Upper lobe of left lung (tissue), 6 donors: ENCODE measurements at places on chromosomes 3 and 15. TPM values are rescaled to one million over a fixed set of nuclear protein-coding genes. Genes with fewer than 3 reads are reported as not detected.
A peak's percentile ranks its signal among the peaks of the same experiment; 100 is the strongest.

ITIH3 gene
- total RNA-seq = 2.1 TPM

DNA sequence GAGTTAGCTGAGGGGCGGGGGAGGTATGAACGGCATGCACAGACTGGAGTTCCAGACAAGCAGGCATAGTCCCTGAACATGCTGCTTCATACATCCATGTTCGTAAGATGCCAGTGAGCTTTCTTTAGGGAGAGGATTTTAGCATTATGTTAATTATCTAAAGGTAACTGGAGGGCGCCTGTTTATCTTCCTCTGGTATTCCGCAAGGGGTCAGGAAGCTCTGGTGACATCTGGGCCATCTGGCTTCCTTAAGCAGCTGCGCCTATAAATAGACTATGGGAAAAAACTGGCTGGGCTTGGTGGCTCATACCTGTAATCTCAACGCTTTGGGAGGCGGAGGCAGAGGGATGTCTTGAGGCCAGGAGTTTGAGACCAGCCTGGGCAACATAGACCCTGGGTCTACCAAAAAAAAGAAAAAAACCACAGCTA, 1.5 kb upstream of the FBXO22 start:
- no peak for DNase-seq

STRA6 gene
- 3.5 TPM for total RNA-seq

GRCh38 chr3:13708871-13709595, 160.1 kb downstream of the FBLN2 start:
- no peak for DNase-seq

GRCh38 chr15:68421798-68422402, 10.1 kb downstream of the ITGA11 start:
- peak; percentile 19 for DNase-seq
